NCI-H2081 (cell line): ENCODE measurements at places on chromosomes 7 and 10.
A peak's percentile ranks its signal among the peaks of the same experiment; 100 is the strongest.

DNA sequence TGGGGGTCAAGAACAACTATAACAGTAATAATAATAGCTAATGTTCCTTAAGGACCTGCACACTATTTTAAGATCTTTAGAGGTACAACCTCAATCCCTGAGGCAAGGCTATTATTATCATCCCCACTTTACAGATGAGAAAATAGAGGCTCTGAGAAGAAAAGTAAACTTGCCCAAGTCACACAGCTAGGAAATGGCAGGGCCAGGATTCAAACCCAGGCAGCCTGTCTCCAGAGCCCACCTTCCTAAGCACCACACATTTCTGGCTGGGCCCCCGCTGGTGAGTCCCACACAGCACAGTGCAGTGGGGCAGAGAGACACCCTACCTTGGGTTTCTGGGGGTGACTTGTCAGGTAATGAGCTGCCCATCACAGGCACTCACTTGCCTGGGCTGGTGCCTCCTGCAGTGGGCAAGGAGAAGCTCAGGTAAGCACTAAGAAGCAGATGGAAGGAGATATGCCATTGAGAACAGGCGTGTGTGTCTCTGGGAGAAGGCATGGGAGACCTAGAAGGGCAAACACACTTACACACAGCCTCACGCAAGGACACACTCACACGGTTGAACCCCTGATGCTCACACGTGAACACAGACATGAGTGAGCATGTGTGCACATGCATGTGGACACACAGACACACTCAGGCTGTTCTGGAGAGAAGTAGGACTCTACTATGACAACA, 104.4 kb upstream of the ZMIZ1 start:
- no peak for DNase-seq

DNA sequence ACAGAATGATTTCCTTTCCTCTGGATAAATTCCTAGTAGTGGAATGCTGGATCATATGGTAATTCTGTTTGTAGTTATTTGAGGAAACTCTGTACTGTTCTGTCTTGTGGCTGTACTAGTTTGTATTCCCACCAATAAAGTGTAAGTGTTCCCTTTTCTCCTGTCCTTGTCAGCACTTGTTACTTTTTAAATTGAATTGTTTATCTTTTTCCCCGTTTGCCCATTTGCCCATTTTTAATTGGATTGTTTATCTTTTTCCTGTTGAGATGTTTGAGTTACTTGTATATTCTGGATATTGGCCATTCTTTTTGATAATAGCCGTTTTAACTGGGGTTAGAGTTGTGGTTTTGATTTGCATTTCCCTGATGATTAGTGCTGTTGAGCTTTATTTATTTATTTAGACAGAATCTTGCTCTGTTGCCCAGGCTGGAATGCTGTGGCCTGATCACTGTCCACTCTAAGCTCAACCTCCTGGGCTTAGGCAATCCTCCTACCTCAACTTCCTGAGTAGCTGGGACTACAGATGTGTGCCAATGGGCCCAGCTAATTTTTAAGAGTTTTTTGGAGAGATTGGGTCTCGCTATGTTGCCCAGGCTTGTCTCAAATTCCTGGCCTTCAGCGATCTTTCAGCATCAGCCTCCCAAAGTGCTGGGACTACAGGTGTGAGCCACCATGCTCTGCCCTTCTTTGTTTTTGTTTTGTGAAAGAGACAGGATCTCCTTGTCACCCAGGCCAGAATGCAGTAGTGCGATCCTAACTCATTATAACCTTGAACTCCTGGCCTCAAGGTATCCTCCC, 23.0 kb downstream of the BMPR1A start:
- DNase-seq: no peak

DNA sequence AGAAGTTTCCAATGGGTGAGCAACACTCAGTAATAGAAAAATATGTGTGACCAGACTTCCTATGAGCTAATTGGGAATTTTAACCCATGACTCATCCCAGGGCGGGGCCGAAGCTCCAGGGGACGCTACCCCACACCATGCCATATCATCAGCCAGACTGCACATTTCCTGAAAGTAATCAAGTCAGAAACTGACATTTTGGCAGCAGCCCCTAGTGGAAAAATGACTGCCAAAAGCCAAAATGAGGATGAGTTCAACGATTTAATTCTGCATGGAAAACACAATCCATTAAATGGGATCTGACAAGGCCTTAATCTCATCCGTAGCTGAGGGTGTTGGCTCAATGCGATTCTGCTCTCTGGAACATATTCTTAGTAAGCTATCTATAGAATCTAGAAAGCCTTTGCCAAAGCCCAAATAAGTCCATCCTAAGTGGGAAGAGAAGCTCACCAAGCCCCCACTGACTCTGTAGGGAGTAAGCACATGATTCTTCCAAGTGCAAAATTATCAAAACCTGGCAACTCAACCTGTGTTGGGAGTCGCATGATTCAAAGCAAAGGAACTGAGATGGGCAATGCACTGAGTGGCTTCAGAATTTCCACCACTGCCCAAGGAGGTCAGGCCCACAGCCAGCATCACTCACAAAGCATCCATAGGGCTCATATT, 93.1 kb upstream of the PDE1C start:
- DNase-seq: no peak

- DNase-seq: no peak
These were observed 468.1 kb upstream of the DPP6 start for GRCh38 chr7:153584132-153584531.

GRCh38 chr10:84563868-84564267, 235.5 kb downstream of the CCSER2 start:
- DNase-seq: no peak

- no peak for DNase-seq
These were observed 102.4 kb downstream of the CFTR start for GRCh38 chr7:117582219-117582704.

- no peak for DNase-seq
These were observed 85.4 kb upstream of the AFAP1L2 start for GRCh38 chr10:114489521-114490310.

GRCh38 chr7:47513741-47514241, 68.1 kb downstream of the TNS3 start:
- no peak for DNase-seq

DNA sequence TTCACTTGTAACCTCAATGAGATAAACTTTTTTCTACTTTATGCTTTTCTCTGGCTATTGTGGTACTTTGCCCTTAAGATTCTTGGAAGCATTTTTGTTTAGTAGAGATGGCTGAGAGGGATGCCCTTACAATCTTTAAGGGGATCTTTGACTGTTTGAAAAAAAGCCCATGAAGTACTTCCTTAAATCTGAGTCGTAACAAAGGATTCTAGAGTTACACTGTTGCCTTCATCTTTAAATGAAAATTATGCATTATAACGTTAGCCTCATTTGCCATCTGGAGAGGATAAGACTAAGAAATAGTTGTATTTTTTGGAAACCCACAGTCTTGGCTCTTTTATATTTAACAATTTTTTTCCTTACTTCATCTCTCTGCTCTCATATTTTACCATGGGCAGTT, 37.8 kb upstream of the FZD1 start:
- DNase-seq: no peak

GRCh38 chr10:24952143-24952706, at the start of gene PRTFDC1:
Gene PRTFDC1 (minus strand): TSS chr10:24952606. CDS start chr10:24952575, 31 bp downstream.
- DNase-seq: no peak

- DNase-seq: peak; percentile 39
These were observed 36.5 kb upstream of the PDZD8 start for GRCh38 chr10:117411479-117412399.

DNA sequence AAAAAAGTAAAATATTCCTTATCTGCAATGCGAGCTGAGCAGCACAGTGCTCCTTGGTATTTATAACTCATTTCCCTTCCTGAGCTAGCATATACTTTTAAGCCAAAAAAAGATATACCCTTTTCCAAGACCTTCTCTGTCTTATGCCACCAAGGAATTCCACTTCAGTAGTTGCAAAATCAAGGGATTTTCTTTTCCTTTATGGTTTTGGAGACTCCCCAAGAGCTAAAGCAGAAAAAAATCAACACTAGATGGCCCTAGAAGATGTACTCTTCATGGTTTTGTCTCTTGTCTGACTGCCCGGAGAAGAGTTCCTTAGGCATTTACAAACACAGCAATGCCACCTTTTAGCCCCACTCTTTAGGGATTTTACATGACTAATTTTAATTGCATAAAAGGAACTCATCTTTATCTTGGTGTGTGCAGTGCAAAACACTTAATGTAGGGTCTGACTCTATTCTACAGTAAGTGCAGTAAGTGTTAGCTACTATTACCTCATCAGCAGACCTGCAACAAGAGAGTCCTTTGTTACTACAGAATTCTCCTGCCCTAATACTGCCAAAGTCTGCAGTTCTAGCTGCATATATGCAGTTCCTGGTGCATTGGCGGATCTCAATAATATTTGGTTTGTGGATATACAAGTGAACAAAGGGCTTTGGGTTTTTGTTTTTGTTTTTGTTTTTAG, 443.3 kb downstream of the GFRA1 start:
- DNase-seq: no peak

DNA sequence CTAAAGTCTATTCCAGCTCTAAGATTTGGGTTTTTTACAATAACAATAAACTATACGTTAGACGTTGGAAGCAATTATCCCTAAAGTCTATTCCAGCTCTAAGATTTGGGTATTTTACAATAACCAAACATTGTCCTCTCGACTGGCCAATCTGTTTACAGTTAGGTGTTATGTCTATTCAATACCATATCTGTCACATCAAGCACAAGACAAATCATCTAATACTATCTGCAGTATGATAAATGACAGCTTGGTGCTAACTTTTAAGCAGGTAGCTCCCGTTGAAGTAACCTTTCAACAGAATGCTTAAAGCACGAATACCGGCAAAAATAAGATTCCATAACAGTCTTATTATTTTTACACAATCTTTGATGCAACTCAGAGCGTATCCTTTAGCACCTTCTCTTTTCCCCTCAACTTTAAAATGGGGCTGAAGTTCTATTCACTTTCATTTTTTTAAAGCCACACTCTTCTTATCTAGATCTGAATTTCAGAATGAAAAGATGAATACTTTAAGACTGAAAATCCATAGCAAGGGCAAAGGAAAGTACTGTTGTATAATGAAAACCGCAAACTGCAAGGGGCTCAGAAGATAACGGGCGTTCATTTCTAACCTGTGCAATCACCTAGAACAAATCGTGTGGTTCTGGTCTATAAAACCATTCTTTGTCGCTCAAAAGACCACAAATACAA, 925 bp downstream of the H2AZ2 start:
- DNase-seq: no peak

DNA sequence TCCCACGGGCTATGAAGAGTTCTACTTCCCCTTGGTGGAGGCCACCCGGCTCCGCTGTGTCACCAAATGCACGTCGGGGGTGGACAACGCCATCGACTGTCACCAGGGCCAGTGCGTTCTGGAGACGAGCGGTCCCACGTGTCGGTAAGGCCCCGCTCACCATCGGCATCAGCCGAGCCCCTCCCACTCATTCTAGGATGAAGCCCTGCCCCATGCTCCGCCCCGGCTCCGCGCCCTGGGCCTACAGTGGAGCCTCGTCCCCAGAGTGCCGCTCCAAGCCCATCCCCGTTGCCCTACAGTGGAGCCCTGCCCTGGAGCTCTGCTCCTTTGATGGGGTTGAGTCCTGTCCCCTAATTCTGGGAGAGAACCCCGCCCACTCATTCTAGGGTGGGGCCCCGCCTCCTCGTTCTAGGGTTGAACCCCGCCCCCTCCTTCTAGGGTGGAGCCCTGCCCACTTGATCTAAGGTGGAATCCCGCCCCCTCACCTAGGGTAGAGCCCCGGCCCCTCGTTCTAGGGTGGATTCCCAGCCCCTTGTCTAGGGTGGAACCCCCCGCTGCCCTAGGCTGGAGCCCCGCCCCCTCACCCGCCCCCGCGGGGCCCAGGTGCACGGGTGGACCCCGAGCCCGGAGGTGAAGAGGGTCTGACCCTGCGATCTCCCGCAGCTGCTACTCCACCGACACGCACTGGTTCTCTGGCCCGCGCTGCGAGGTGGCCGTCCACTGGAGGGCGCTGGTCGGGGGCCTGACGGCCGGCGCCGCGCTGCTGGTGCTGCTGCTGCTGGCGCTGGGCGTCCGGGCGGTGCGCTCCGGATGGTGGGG, 3.4 kb upstream of the MUC12 start:
- DNase-seq: no peak

GRCh38 chr10:116168745-116169144, 104.3 kb downstream of the GFRA1 start:
- DNase-seq: no peak

- no peak for DNase-seq
These were observed 254.1 kb downstream of the WDR37 start for GRCh38 chr10:1310271-1310789.

DNA sequence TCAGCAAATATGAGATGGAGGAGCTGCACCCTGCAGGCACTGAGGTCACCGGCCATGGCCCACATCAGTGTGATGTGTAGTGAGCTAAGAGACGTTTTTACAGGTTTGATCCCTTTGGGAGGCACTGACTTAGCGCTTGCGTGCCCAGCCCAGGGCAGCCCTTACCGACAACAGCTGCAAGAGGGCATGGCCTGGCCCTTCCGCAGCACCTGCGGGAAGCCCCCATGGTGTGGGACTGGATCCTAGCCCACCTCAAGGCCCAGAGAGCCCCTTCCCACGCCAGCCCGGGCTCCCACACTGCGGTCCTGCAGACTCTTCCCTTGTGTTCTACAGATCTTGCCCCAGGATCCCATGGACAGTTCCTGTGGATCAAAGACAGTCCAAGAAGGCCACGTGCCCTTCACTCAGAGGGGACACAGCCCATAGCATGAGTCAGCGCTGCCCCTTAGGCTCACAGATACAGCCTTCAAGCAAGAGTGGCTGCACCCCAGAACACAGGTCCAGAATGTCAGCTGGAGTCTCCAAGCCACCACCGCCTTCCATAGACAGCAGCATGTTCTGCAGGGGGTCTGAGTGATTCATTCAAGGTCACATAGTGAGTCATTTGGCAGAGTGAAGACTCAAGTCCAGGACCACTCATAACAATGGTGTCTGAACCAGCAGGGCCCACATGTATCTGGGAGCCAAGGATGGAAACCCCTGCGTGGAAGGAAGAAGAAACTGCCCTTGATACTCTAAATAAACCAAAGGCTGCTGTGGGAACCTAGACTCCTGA, 25.4 kb downstream of the TLL2 start:
- DNase-seq: no peak

DNA sequence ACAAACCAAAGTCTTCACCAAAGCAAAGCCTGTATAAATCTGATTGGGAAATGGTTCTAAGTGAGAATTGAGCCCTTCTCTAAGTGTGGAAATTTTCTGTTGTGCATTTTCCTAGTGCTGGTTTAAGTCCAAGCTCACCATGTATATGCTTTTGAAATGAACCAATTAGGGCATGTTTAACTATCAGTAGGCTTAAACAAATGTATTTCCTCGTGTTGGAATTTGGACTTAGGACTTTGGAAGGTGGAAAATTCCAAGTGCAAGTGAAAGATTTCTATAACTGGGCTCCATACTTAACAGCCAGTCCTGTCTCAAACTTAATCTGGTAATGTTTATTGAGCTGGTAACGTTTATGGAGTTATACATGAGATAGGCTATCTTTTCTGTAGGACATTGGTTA, 28.5 kb downstream of the CCNY start:
- DNase-seq: no peak

GRCh38 chr10:11869743-11870460, 46.7 kb downstream of the PROSER2 start:
- DNase-seq: no peak

GRCh38 chr10:22322641-22323160, 1.8 kb downstream of the BMI1 start:
- no peak for DNase-seq

- DNase-seq: no peak
These were observed 136.8 kb upstream of the YAE1 start for GRCh38 chr7:39429421-39429820.

GRCh38 chr7:121800916-121801675, 71.9 kb upstream of the PTPRZ1 start:
- no peak for DNase-seq
